Activated CD8-positive, alpha-beta memory T cell treated with anti-CD3 and anti-CD28 coated beads for 1 hour (primary cell): ENCODE measurements at places on chromosomes 3 and 15.

DNA sequence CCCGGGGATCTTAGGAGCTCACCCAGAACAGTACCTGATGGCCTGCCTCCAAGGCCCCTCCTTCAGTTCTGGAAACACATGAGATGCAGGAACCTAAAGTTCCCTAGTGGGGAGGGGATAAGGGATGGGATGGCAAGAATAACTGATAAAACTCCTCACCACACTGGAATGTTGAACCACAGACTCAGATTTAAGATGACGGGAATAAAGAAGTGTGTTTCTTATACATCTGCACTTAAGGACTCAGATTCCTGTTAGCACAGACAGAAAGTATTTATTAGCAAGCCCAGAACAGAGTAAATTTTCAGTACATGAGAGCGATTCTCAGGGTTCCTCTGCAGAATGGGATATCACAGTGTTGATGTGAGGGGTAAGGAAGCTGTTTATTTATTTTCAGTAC, 245.2 kb downstream of the TLE3 start:
- DNase-seq, result no peak

DNA sequence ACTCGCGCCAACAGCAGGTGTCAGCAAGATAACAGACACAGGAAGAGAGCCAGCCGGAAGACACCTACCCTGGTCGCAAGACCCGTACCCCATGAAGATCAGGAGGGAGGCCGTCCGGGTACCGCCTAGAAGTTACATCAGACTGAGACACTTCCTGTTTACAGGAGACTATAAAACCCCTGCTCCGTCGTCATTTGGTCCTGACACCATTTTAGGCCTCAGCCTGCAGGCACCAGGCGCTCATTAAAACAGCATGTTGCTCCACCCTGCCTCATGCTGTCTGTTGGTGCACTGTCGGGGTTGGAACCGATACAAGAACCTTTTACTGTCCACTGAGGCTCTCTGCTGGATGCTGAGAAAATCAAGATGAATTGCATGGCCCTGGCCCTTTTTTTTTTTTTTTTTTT, 15.6 kb upstream of the PRTG start:
- DNase-seq, result no peak

GRCh38 chr15:44729408-44730127, 6.8 kb upstream of the TRIM69 start:
- DNase-seq, result no peak

DNA sequence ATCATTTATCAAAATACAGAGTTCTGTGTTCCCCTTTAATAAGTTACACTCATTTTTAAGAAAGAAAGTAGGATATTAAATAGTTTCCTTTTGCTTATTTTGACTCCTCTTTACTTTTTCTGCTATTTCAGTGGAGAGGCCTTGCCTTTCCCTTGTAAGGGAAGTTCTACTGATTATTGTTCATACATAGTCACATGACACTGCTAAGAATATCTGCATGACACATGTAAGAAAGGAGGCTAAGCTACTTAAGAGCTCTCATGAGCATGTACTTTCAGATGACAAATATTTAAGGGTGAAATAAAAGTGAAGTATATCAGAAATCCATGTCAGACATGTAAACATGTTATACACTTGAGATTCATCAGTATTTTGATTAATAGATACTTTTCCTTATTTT, 39.0 kb downstream of the MYRIP start:
- DNase-seq, result no peak

DNA sequence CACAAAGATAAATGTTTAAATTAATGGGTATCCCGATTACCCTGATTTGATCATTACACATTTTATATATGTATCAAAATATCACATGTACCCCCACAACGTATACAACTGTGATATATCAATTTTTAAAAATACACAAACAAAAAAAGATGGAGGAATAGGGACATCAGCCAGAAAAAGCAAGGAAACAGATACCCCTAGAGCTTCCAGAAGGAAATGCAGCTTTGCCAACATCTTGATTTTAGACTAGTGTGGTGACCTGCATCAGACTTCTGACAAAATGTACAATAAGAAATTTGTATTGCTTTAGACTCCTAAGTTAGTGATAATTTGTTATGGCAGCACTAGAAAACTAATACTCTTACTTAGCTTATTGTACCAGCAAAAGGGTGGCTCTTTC, 483.8 kb downstream of the TUSC7 start:
- no peak for DNase-seq

- DNase-seq, result no peak
These were observed 200.3 kb downstream of the ADAMTS17 start for GRCh38 chr15:100141311-100142001.

DNA sequence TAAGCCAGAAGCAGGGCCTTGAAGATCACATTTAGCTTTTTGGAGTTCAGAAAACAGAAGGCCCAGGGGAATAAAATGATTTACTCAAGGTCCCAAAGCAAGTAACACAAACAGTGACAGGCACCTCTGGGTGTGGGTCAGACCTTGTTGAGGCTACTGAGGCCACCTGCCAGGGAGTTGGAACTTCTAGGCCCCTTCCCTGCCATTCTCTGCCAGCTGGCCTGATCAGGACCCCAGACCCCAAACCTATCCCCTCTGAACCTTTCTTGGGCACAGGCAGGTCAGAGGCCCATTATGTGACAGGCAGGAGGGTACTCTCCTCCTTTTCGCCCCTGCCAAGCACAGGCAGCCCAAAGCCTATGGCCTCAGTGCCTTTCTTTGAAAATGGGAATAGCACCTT, 49.4 kb upstream of the ATP2B2 start:
- no peak for DNase-seq
